ENCODE measurements at places on chromosomes 12 and 14.

GRCh38 chr14:71311061-71311460 is 403.8 kb downstream of the PCNX1 start:
- no peak for DNase-seq

DNA sequence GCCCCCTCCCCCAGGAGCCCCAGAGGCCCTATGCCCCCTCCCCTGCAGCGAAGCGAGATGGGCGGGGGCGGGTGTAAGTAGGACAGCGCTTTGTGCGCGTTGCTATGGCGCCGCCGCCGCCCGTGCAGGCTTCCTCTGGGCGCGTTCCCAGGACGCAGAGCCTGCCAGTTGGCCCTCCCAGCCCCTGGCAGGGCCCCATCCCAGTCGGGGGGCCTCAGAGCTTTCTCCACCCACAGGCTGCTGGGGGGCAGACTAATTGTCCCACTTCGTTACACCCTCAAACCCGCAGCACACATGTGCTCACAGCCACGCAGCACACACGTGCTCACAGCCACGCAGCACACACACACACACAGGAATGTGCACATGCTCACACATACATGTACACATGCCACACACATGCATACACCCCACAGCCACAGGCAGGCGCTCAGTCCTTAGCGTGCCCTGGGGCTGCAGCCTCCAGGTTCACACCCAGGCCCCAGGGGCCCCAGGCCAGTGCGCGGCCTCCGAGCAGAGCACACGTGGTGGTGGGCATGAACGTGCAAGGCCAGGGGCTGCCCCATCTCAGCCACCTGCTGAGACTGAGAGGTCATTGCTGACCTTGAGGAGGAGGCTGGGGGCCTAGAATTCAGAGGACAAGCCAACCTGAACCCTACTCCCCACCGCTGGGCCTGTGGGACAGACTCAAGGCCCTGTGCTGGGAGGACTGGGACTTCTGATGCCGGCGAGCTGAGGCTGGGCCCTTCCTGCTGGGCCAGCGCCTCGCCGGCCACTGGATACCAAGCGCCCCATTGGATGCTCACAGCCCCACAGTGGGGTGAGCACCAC is 15.6 kb downstream of the TRMT61A start:
- no peak for DNase-seq

DNA sequence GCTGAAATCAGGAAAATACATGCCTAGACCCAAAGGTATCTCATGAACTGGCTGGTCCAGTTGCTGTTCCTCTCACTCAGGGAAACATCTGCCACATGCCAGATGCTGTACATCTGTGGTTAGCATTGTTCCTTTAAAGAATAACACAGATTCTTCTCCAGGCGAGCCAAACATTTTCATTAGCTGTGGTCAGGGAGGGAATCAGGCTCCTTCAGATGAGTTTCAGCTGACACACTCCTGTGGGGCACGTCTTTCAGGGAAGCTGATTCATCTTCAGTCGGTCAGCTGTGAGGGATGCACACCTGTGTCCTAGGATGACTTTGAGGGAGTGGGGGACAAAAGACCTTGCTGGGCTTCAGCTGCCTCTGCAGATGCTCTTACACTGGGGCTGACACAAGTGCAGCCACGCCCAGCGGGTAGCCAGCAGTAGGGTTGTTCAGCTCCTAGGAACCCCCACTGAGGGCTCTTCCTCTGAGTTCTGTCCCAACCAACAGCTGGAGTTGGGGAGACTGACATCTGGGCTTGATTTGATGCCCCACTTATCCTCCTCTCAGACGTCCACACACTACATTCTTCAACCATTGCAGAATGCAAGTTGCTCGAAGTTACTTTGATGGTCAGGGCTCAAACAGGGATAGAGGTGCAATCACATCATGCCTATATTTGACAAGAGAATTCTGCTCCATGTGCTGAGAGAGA is 155.0 kb downstream of the NUAK1 start:
- no peak for DNase-seq

- DNase-seq, result peak; percentile 51
Measured at GRCh38 chr14:21711360-21711961, 37.8 kb upstream of the OR4E1 start.

- peak; percentile 50 for DNase-seq
Measured at GRCh38 chr12:4307593-4308333, 13.2 kb upstream of the TIGAR start.

Data from suppressor macrophage (primary cell).